NCI-H1092 treated with DMSO at 0.1 percent for 48 hours (cell line): ENCODE measurements at places on chromosomes 6 and 20.
A peak's percentile ranks its signal among the peaks of the same experiment; 100 is the strongest.

DNA sequence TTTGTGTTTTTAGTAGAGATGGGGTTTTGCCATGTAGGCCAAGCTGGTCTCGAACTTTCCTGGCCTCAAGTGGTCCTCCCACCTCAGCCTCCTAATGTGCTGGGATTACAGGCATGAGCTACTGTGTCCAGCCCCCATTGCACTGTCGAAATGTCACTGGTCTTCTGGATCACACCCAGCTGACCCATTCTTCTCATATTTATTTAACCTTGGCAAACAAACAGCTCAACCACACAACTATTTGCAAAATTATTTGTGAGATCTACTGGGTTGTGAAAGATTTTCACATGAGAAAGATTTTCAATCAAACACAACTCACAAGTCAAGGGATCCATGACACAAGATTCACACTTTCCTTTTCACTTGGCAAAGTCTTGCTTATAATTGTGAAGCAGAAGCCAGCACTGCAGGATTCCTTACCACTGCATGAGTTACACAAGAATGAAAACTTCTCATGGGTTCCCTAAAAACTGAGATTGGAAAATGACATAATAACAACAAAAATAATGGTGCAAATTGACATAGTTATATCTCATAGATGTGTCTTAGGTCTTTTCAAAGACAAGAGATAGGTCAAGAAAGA is 2.0 kb upstream of the CST9L start:
- DNase-seq, result no peak

GRCh38 chr6:39263303-39264037 is 34.2 kb upstream of the KCNK5 start:
- no peak for DNase-seq

- no peak for DNase-seq
Observed at GRCh38 chr20:24530131-24530680, 60.8 kb downstream of the SYNDIG1 start.

GRCh38 chr6:107870381-107870780 is 46.3 kb upstream of the SCML4 start:
- DNase-seq, result no peak

GRCh38 chr6:45045253-45045601 is 282.9 kb upstream of the RUNX2 start:
- DNase-seq, result no peak

GRCh38 chr6:112308476-112308875 is 38.7 kb upstream of the RFPL4B start:
- DNase-seq, result no peak

- no peak for DNase-seq
Observed at GRCh38 chr20:61600016-61600415, 348.0 kb downstream of the CDH4 start.

DNA sequence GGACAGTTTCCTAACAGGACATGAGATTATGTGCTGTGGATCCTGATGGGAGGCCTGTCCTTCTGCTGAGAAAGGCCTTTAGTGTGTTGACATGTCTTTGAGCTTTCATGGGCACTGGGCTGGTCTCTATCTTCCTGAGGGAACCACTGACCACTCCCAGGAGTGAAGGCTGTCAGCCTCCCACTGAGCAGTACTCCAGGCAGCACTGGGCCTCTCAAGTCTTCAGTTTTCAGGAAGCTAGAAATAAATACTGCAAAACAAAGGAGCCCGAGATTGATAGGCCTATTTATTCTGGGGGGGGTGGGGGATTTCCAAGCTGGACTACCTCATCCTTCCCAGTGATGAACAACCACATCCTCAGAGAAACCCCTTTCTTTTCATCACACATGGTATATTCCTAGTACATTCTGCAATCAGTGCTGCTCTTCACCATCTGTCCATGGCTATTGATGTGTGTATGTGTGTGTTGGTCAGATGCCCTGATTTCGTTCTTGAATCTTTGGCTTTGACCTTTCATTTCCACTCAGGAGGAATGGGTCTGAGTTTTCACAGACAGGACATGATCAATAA is 180.9 kb upstream of the SPTLC3 start:
- peak; percentile 12 for DNase-seq

GRCh38 chr6:129903082-129903481 is 42.0 kb upstream of the TMEM244 start:
- DNase-seq, result no peak

DNA sequence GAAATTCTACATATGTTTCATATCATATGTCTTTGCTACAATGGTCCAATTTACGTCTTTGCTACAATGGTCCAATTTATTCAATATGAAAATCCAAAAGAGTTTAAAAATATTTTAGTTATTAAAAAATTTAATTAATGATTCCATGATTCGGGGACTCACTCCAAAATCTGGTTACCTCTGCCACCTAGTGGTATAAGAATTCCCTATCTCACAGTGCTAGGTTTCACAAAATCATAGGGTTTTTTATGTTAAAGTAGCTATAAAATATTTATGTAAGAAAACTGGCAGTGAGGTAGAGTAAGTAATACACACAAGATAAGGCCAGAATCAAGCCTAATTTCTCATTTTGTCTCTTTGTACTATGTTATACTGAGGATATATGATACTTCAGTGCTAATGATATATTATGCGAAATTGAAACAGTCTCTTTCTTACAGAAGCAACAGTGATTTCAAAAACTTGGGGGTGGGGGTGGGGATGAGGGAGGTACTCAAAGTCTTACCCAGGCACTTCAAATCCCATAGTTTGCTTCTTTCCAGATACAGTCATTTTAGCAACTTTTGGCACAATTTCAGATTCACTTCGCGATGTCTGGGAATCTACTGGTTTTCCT is 52.3 kb downstream of the HBS1L start:
- no peak for DNase-seq

DNA sequence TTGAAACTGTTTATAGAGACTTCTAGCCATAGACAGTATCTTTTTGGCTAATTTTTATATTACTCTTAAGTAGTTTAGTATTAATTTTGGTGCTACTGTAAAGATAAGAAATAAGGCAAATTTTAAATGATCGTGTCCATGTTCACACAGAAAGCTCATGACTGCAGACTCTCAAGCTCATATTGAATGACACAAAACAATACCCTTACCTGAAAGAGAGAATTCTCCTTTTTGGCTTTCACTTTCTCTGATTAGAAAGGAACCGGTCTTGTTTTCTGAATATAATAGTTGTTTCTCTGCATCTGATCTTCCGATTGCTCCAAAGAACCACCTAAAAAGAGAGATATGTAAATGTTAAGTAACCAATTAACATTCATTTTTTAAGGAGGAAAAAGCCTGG is 57.0 kb downstream of the FRK start:
- DNase-seq, result no peak

DNA sequence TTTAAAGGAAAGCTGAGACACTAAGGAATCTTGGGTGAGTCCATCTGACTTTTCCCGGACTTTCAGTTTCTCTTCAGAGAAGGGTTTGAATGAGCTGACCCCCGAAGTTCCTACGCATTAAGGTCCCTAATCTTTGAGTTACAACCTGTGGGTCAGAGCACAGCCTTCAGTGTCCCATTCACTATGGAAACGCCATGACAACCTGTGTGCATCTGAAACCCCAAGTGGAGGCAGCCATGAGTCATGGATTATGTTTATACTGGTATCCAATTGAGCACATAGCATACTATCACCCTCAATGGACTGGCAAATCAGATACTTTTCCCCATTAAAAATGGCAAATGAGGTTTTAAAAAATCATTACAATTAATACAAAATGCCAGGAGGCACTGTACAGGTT is 11.4 kb downstream of the MYLK4 start:
- DNase-seq, result no peak

DNA sequence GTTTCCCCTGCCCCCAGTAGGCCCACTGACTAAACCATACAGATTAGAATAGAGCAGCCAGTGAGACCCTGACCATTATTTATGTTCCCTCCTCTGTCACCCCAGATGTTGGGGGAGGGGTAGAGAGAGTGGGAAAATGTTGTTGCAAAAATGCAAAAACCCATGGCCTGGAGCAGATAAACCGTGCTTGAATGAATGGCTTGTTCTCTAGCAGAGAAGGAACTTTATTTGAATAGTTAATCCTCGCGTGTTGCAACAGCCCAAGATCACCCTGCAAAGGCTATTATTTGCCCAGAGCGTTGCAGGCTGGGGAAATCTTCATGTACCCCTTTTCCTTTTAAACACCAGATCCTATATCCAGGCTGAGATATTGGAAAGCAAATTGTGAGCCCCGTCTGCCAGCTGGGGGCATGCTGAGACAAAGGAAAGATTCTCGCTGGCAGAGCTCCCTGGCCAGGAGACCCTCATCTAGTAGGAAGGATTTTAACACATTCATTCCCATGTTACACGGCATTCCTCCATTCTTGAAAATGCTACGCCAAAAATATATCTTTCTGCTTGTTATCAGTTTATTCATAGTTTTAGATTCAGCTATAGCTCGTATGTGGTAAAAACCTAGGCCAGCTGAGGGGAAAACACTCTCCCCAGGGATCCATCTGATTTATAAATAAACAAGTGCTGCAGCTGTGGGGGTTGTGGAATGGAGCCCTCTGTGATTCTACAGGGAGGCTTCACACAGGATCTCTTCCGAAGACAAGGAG is 53.0 kb downstream of the LINC00237 start:
- DNase-seq, result peak; percentile 35

- DNase-seq, result no peak
Observed at GRCh38 chr6:14174226-14174625, 56.7 kb downstream of the CD83 start.

DNA sequence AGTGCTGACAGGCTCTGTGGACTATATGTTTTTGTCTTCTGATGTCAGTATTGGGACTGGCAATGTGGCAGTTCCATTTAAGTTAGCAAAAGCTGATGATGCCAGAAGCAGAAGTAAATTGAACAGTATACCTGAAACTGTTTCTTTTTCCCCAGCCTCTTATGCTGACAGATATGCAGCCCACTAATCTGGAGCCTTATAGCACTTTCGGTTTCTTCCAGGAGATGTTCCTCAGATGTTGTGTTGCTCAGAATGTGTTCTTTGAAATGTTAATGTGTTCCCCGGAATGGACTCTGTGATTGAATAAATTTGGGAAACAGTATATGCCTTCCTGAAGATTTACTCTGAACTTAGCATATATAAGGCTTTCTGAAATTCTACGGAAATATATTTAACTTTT is 80.7 kb upstream of the MRAP2 start:
- no peak for DNase-seq

DNA sequence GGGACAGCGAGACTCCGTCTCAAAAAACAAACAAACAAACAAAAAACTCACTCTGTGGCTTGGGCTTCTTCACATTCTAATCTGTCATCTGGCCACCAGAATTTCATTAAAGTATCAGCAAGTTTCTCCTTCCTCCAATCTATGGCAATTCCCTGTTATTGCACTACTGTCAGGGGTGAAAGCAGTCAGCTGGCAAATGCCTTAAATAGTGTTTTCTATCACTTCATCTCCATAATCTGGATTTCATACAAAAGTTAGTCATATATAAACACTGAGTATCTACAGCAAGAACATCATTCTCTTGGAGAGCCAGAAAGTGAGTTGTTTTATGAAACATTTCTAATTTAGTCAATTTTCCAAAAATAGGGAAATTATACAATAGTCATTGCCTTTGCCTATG is 56.1 kb downstream of the PHACTR3 start:
- no peak for DNase-seq
